Sciatic nerve (tissue), 2 donors: ENCODE measurements at places on chromosomes 13 and 19.

DNA sequence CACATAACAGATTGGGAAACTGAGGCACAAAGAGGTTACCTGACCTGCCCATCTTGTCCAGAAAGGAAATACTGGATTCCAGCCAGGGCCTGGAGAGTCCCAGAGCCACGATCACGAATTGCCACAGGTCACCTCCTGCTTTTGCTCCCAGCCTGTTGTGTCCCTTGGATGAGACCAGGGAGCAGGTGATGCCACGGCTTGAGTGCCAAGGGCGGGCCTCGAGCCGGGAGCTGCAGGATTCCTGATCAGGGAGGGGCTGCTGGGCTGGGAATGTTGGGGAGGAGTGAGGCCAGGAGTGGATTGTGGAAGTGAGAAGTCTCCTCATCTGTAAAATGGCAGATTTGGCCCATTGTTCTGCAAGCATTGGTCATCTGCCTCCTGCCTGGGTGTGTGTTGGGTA is 29.4 kb downstream of the DNM2 start:
- no peak for DNase-seq

GRCh38 chr19:13974073-13974472 is 21.8 kb downstream of the DCAF15 start:
- DNase-seq, result no peak

DNA sequence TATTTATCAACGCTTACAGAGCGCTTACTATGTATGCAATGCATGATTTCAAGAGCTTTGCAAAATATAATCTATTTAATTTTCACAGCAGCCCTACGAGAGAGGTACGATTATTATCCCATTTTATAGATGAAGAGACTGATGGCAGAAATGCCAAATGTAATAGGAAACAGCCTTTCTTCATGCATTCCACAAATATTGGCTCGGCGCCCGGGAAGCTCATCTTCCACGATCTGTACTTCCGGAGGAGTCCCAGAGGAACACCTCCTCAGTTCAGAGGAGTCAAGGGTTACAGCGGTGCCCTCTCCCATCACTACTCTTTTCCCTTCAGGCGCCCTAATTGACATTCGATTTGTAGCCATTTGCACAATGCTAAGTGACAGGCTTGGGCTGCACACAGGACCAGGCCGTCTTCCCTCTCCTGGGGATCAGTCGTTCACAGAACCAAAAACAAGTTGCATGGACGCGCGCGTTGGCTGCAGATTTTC is 1.1 kb upstream of the ARHGAP35 start:
- peak; percentile 92 for DNase-seq

- no peak for DNase-seq
Measured at GRCh38 chr13:113140677-113141600, 17.5 kb upstream of the PROZ start.

DNA sequence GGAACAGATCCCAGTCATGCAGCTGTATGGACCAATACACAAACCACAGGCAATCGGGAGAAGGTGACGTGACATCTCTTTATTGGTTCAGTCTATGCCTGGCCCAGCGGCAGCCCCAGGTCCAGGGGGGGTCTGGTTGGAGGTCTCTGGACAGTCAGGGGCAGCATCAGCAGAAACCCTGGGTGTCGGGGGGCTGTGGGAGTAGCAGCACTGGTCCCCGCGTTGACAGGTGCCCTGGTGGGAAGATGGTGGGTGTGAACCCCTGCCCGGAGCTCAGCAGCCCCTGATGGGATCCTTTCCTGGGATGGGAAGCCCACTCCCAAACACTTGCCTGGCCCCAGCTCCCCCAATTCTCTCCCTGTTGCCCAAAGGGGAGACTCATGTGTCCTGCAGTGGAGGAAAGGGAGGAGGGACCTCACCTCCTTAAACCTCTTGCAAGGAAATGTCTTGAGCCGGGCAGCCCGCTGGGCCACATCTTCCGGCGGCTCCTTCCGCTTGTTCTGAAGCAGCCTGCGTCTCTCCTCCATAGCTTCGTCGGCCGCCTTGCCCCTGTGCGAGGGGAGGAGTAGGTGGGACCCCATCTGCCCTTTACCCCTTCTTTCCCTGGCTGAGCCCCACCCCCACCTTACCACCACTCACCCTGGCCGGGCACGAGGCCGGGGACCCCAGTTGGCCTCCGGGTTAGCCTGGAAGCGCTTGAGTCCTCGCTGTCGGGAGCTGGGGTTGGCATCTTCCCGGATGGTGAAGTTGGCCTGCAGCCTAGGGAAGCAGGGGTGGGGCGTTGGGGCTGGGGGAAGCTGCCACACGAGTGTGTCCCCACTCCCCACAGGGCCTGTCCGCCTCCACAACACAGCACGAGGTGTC is 2.4 kb upstream of the LYL1 start:
- no peak for DNase-seq

DNA sequence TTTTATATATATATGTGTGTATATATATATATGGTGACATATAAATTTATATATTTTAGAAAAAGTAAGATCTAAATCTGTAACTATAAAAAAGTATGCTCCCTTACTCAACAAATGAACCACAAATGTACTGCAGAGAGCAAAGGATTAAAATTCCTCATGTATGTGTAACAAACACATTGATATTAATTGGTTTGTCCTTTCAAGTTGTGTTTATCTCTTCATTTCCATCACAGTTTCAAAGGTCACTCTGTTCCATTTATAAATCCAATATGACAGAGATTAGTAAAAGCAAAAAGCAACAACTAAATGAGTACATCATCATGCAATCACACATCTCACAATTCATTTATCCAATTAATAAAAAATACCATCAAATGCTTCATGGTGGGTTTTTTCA is 247.9 kb downstream of the DACH1 start:
- DNase-seq, result no peak
